Hematopoietic multipotent progenitor cell treated with erythropoietin and hydrocortisone succinate and interleukin-3 and kit ligand, for 6 days (in vitro differentiated cells): ENCODE measurements at places on chromosomes 6 and 20.

- DNase-seq: no peak
Measured at GRCh38 chr6:22057962-22058361, 238.9 kb downstream of the PRL start.

DNA sequence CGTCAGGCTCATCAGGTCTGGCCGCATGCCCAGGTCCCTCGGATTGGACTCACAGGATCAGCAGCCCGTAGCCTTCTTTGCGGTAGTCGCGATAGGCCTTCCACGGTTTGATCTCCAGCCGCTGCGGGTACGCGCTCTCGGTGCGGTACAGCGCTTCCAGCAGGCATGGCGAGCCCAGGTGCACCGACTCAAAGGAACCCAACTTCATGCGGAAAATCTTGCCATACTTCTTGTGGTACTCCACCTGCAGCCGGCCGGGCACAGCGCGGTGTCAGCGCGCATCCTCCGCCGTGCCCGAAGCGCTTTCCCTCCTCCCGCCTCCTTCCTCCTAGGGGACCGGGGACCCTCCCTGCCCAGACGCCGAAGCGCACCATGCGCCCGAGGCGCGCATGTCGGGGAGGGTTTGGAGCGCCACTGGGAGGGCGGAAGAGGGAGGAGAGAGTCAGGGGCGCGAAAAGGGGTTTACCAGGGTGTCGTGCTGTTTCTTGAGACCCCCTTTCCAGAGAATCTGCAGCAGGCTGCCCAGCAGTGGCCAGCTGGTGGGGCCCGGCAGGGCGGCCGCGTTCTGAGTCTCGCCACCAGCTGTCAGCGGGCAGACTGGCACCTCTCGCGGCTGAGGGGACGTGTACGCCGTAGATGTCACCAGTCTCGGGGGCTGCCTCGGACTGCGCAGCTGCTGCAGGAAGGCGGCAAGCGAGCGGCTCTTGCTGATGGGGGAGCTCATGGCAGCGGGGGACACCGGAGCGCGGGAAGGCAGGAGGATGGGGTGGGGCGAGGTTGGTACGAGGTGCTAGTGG, 732 bp downstream of the CYP24A1 start:
- DNase-seq: no peak

DNA sequence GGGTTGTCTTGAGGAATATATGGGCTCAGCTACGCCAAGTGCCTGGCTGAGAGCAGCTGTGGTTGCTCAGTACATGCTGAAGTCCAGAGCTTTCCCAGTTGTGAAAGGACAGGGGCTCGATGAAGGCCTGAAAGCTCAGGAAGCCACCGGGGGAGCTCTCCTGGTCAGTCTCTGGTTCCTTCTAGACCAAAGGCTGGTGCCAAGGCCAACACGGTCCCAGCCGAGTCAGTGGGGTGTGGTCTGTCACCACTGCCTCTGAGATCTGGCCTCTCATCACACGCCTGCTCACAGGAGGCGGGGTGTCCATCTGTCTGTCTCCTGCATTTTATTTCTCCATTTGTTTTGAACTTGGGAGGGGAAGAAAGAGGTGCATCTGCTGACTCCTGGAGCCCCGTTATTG, 4.9 kb upstream of the FAM83C start:
- peak; percentile 59 for DNase-seq

- peak; percentile 64 for DNase-seq
Measured at GRCh38 chr20:57089699-57090144, 176.7 kb downstream of the BMP7 start.

DNA sequence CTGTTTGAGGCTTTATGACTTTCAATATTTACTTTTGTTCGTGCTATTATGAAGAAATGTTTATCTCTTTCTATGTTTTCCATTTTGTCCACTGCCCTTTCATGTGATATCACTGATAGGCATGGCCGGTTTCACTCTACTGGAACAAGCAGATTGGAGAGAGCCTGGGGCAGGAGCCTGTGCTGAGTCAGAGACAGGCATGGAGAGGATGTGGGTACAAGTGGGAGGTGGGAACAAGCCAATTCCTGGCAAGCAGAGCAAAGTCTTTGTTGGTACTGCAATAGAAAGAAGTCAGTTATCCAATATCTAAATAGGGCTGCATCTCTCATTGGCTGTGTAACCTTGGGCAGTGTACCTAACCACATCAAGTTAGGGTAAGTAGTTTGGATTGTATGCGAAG, 545.6 kb upstream of the MAP3K7 start:
- DNase-seq: no peak

DNA sequence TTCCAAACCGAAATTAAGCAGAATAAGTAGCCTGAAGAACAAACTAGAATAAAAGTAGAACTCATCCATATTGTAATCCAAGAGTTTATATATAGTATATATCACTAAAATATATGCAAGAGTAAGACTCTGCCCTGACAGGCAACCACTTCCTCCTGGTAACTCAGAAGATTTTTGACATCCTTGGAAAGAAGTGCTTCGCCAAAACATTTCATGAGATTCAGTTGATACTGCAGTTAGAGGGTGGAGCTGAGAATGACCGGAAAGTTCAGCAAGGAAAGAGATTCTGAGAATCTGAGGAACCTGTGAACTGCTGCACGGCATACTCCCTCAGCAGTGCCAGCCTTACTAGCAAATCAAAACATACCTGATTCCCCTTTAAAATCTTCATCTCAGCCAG, 79.6 kb downstream of the CDK19 start:
- no peak for DNase-seq

DNA sequence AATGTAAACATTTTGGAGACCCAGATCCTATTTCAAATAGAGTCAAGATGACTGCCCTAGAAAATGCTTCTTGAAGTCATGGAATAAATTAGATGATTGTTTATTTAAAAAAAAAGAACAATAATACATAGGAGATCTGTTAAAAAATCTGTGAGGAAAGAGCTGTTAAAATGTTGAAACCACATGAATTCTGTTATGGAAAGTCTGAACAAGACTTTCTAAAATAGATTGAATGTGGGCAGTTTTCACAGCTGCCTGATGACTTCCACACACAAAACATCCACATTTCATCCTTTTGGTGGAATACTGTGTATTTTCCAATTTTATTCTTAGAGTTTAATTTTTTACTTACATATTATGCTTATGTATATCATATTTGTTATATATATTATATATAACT, 186.1 kb downstream of the LAMA2 start:
- no peak for DNase-seq
